Activated CD8-positive, alpha-beta memory T cell treated with anti-CD3 and anti-CD28 coated beads for 4 hours (primary cell): ENCODE measurements at places on chromosomes 6 and 20.

DNA sequence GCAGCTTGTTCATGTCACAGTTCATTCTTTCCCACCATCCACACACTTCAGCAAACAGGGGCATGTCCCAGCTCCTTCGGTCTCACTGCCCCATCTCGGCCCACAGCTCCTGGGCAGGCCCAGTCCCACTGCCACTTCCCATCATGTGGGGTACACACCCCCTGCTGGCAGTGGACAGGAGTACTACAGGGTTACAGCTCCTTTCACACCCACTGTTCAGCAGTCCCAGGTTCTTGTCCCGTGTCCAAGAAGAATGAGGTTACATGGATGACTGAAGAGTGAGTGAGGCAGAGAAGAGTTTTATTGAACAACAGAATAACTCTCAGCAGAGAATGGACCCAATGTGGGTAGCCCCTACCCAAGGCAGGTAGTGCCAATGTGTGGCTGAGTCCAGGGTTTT lies 77.8 kb upstream of the SMLR1 start:
- no peak for DNase-seq

GRCh38 chr6:12751694-12752325 lies 35.2 kb downstream of the PHACTR1 start:
- no peak for DNase-seq

GRCh38 chr6:6811128-6812009 lies 222.8 kb downstream of the LY86 start:
- DNase-seq: no peak

- DNase-seq: no peak
These were observed 154.7 kb downstream of the PHF3 start for GRCh38 chr6:63790334-63790733.

- DNase-seq: no peak
These were observed 159.8 kb upstream of the CDH4 start for GRCh38 chr20:61092251-61092650.

DNA sequence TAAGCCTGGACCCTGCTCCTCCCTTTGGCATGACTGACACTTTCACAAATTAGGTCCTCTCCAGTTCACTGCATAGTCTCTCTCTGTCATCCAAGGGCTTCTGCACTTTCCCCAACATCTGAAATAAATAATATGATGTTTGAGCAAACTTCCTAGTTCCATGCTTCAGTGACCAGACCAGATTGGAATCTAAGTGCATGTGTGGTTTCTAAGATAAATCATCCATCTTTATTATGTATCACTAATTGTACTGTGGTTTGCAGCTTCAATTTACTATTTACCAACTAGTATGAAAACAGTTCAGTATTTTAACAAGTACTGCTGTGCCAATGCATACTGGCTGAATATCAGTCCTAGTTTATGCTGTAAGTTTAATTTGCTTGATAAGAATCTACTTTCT lies 18.7 kb downstream of the SESN1 start:
- no peak for DNase-seq

- DNase-seq: no peak
These were observed 880.9 kb downstream of the PRIM2 start for GRCh38 chr6:58198301-58198700.

- DNase-seq: no peak
These were observed 50.3 kb upstream of the FNDC1 start for GRCh38 chr6:159118924-159119323.

GRCh38 chr20:11376420-11376819 lies 541.3 kb upstream of the BTBD3 start:
- DNase-seq: no peak

GRCh38 chr6:93433592-93433991 lies 14.2 kb upstream of the EPHA7 start:
- no peak for DNase-seq

DNA sequence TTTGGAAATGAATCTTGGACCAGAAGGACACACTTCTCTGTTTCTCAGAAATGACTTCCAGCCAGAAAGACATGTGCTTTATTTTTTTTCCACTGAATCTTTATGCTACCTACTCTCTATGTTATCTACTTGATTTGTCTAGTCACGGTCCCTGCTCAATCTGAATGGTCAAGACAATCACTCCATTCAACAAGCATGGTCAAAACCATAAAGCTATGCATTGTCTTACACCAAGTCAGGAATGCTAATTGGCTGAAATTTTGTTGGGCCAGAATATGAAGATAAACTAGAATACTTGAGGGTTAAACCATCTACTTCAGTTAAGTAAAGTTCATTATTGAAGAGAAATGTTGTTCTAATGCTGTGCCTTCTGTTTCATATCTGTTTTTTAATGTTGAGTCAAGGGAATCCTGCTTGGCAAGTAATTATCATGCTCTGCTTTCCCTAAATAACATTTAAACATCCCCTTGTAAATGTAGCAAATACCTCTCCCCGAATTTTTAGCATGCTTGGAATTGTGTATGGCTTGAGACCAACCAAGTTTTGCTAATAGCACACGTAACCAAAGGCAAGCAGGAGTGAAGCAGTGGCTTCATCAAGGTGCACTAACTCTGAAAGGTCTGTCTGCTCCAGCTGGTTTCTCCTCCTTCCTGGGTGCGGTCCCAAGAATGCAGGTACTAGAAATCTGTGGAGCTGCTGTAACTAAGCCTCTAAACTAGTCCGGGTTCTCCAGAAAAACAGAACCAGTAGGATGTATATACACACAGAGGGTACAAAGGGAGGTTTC lies 190.3 kb upstream of the CDYL start:
- DNase-seq: no peak

DNA sequence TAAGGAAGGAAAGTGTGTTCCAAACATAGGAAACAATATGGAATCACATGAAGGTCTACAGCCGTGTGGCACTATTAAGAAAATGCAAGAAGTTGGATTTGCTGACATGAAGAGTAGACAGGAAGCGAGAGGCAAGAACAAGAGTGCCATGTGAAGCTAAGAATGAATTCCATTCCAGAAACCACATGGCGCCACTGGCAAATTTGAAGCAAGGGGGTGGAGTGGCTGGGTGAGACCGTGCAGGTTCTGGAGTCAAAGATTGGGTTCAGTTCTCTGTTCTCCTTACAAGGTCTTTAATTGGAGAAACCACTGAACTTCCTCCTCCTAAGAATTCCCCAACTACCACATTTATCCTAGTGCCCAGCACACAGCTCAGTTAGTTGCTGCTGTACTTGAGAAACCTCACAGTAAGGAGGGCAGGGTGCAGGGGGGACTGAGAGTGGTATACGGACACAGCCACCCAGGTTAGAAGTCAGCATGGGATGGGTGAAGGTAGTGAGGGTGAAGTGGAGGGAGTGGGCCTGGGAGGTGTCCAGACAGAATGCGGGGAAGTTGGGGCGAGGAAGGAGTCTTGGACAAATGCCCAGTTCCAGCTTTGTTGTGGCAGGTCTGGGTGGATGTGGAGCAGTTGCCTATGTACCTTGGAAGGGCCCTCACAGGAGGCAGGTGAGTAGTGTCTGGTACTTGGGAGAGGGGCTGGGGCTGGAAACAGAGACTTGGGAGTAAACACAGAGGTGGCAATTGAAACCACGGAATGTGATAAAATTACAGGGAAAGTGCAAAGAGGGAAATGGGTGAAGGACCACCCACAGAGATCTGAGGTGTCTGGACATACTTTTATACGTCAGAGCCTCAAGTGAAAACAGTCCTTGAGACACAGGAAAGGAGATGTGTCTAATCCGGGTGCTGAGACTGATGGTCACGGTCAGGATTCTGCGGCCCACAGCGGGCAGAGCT lies 14.3 kb downstream of the LYRM4 start:
- no peak for DNase-seq

GRCh38 chr20:3933218-3933617 lies 44.0 kb downstream of the PANK2 start:
- no peak for DNase-seq

DNA sequence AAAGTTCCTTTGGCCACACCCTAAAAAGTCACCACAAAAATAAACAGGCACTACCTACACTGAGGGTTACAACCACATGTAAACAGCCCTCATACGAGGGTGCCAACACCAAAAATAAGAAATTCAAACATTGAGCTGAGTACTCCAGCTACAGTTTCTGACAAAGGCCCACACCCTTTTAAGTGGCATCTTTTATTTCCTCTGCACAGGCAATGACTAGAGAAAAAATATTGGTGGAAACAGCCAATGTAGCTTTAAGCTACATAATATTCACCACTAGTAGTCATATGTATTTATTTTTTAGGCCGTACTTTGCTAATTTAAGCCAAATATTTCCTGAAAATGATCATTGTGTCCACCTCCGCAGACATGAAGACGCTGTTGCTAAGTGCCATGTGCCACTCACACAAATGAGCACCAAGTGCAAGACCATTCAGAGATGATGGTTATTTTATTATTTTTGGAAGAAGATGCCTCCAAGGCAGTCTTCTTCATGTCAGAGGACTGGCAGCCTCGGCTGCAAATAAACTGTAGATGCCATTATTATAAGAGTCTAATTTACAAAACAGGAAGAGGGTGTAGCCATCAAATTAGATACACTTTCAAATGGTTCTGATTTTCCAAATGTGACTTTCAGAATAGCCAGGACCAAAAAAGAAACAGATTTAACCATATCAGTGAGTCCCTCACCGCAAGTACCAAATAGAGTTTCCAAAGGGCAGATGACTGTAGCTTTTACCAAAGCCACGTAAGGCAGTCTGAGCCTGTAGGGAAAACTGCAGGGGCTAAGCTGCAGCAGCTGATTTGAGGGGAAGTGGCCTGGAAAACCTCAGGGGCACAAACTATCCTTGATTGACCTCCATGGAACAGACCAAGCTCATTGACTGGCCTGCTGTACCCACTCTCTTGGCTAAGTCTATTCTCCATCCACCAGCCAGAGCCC lies 13.4 kb downstream of the CYP24A1 start:
- DNase-seq: no peak
